ENCODE measurements at places on chromosomes 1 and 21.

DNA sequence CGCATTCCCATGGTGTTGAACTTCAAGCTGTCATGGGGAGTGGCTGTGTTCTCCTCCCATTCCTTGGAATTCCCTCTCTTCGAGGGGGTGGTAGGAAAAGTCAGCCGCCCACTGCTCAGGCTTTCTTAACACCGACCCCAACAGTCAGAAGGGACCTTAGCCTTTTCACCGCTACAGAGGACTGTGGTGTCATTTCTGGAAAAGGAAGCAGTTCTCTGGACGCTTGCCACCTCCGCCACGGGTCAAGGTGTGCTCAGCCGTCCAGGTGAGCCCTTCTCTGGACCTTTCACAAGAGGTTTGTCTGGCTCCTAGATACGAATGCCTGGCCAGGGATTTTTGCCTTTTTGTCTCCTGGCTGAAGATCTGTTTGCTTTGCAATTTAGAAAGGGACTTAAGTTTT lies 31.8 kb downstream of the CLIC6 start:
- no peak for DNase-seq

- DNase-seq: no peak
Observed at GRCh38 chr21:15730484-15731242, 881 bp downstream of the USP25 start.

DNA sequence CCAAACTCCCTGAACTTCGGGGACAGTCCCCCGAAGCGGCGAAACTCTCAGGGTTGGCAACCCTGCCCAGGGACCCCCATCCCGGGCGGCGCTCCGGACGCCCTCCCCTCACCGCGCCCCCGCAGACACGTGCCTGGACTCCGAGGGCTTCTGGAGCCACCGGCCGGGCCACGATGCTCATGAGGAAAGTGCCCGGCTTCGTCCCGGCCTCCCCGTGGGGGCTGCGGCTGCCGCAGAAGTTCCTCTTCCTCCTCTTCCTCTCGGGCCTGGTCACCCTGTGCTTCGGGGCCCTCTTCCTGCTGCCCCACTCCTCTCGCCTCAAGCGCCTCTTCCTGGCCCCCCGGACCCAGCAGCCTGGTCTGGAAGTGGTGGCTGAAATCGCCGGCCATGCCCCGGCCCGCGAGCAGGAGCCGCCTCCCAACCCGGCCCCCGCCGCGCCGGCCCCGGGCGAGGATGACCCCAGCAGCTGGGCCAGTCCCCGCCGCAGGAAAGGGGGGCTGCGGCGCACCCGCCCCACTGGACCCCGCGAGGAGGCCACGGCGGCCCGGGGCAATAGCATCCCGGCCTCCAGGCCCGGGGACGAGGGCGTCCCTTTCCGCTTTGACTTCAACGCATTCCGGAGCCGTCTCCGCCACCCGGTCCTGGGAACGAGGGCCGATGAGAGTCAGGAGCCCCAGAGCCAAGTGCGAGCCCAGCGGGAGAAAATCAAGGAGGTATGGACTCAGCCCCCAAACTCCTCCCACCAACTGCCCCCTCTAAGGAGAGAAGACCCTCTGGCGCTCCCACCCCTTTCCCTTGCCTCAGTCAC lies 1.2 kb downstream of the MAN1C1 start:
- no peak for DNase-seq

DNA sequence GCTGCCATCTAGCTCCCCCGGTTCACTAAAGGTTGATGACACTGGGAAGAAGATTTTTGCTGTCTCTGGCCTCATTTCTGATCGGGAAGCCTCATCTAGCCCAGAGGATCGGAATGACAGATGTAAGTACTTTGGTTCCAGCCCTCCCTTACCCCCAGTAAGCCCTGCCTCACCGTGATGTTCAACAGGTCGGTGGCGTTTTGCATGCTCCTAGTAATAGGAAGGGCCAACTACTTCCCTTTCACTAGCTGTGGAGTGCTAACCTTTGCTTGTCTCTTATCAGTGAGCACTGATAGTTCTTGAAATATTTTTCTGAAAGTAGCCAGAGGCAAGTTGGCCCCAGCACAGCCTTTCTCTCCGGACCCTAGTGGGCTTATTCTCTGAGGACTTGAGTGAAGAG lies 7.5 kb downstream of the RNF220 start:
- no peak for DNase-seq

DNA sequence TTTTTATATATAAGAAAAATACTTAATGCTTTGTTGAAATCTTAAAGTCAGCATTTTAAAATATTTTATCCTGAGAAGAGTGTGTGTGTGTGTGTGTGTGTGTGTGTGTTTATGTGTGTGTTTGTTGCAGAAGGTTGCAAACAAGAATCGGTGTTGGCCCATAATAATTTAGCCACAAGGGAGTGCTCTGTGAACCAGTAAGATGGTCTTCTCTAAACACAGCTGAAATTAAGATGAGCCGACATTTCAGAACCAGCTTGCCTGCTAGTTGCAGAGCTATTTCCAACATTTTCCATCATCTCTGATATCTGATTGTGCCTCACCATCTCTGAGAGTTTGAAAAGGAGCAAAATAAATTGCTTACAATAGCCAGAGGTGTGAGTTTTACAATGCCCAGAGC lies 158.8 kb upstream of the SGIP1 start:
- DNase-seq: no peak

GRCh38 chr1:226549937-226550671 lies 1.5 kb downstream of the STUM start:
- no peak for DNase-seq

DNA sequence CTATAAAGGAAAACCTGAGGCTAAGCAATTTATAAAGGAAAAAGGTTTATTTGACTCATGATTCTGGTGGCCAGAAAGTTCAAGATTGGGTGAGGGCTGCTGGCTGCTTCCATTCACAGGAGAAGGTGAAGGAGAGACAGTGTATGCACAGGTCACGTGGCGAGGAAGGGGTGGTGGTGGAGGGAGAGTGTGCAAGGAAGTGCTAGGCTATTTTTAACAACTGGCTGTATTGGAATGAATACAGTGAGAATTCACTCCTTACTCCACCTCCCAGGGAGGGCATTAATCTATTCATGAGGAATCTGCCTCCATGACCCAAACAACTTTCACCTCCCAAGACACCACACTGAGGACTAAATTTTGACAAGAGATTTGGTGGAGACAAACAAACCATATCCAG lies 51.0 kb downstream of the SYDE2 start:
- DNase-seq: no peak

DNA sequence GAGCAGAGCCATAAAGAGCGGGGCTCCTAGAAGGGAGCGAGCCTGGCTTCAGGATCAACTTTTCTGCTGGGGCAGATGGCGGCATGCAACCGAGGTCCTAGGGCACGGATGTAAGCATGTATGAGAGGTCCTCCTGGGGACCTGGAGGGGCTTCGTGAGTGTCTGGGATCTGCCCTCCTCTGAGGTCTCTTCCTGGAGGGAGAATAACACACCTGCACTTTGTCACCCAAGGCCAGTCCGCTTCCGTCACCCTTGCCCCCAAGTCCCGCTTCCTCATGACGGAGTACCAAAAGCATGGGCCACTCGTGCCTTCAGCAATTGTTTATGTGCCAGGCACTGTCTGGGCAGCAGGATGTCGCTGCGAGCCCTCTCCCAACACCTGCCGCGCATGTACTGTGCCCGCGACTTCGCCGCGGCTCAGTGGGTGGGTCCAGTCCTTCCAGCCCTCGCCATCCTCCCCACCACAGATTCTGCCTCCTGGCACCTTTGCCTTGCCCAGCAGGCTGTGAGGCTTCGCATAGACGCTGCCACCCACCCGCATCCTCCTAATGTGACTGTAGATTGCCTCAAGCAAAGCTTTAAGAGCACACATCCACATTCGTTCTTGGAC lies 60.0 kb upstream of the TMPRSS2 start:
- no peak for DNase-seq

GRCh38 chr1:165899461-165899941 lies 72.1 kb downstream of the UCK2 start:
- peak; percentile 67 for DNase-seq

DNA sequence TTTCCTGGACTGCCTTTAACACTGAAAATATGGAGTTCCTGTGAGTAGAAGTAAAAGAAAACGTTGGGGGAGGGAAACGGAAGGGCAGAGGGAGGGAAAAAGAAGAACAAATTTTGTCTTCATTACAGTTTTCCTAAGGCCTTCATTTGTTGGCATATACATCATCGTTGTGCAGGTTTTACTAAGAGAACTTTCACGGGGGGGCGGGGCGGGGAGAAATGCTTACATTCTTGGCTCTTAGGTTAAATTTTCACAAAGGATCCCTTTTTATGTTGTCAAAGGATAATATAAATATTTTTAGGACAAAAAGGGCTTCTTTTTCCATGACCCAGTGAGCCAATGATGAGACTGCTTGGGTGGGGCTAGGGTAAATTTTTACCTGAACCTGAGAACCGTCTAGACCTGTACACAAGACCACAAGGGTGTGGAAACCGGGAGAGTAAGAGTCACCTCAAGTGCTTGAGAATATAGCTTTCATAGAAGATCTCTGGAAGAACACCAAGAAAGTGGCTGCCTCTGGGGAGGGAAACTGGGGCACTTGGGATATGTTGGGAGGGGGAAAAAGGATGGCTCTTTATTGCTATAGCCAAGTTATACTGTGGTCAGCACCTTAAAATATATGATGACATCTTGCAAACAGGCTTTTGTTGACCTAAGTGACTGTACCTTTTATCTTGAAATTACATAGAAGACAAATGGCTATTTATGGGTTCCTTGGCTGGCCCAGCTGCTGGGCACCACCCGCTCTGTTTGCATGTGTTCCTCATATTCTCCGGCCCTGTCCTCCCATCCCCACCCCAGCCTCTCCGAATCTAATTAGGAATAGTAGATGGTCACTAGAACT lies 2.0 kb upstream of the UTP25 start:
- no peak for DNase-seq

GRCh38 chr1:116971258-116971860 lies 30.2 kb upstream of the CD101 start:
- peak; percentile 11 for DNase-seq

GRCh38 chr1:101683561-101683960 lies 313.2 kb downstream of the OLFM3 start:
- no peak for DNase-seq

DNA sequence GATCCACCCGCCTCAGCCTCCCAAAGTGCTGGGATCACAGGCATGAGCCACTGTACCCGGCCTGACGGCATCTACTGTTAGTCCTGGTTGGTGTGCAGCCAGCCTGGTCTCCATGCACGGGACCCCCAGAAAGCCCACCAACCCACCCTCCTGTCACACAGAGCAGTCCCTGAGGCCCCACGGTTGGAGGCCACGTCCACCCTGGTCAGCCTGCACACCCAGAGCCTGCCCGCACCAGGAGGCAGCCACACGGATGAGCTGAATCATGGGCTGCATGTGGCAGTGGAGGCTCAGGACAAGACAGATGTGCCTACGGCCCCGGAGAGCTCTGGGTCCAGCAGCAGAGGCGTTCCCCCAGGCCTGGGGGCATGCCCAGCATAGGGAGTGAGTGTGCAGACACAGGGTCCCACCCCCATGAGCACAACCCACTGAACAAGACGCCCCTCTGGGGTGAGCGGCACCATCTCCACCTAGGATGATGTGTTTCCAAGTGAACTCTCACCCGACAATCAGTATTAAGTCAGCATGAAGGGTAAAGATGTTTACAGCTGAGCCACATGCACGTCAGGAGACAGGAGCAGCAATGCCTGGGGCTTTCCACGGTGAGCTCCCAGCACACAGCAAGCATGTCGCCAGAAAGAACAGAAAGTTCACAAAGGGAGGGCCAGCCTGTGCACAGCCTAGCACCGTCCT lies 102.1 kb downstream of the WDR4 start:
- no peak for DNase-seq

- DNase-seq: peak; percentile 56
Observed at GRCh38 chr1:10225573-10225972, 15.2 kb downstream of the KIF1B start.

GRCh38 chr1:89037186-89037585 lies 14.5 kb upstream of the GBP3 start:
- DNase-seq: no peak

DNA sequence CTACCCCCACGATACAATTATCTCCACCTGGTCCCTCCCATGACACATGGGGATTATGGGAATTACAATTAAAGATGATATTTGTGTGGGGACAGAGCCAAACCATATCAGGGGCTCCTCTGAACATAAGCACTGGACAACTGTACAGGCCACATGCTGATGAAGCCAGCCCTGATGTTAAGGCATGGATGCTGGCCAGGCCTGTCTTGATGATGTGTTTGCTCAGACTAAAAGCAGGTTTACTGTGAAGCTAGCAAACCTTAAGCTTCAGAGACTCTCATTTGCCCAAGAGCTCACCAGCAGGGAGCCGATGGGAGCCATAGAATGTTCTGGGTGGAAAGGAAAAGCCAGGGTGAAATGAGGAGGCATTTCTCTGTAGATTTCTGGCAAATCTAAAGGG lies 135.3 kb upstream of the KCNK1 start:
- no peak for DNase-seq

- no peak for DNase-seq
Observed at GRCh38 chr1:153655333-153655732, 3.2 kb upstream of the SNAPIN start.

- peak; percentile 89 for DNase-seq
Observed at GRCh38 chr1:59367301-59368007, 70.6 kb downstream of the FGGY start.

GRCh38 chr1:52727114-52727586 lies 897 bp downstream of the ZYG11B start:
- DNase-seq: peak; percentile 24

GRCh38 chr1:230647321-230647720 lies 5.0 kb downstream of the COG2 start:
- DNase-seq: no peak

DNA sequence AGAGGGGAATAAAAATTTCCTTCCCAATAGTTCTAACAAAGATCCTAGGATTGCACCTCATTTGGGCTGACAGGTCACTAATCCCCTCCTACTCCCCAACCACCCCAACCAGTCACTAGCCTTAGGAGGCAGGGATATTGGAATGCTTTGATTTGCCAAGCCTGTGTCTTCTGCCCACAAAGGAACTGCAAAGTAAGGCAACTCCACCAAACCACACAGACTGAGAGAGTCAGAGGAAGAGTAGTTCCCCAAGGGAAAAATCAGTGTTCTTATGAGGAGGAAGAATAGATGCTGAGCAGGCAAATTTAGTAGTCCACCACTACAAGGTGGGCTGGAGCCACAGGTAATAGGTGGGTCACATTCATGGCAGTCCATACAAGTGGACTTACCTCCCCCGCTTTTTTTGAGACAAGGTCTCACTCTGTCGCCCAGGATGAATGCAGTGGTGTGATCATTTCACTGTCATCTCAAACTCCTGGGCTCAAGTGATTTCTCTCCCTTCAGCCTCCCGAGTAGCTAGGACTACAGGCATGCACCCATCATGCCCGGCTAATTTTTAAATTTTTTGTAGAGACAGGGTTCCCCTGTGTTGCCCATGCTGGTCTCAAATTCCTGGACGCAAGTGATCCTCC lies 3.7 kb upstream of the TMEM39B start:
- DNase-seq: peak; percentile 72

- no peak for DNase-seq
Observed at GRCh38 chr1:45409276-45409675, 69.0 kb upstream of the MUTYH start.
